ENCODE measurements at places on chromosomes 12 and 14. TPM values are rescaled to one million over a fixed set of nuclear protein-coding genes. Genes with fewer than 3 reads are reported as not detected.

Gene ASCL1
- not detected for total RNA-seq

Gene ART4
- total RNA-seq: 5.7 TPM

Gene ZC2HC1C
- total RNA-seq: 4.5 TPM

Gene CHURC1
- total RNA-seq: 52.5 TPM

Gene UNC79
- total RNA-seq: 0.09 TPM

Gene SCN8A
- 1.1 TPM for total RNA-seq

GRCh38 chr14:89040080-89040459 lies 215.6 kb downstream of the TTC8 start:
- H3K4me3 ChIP-seq: peak overlapping the region; percentile 44
- H3K27ac ChIP-seq: no peak overlapping the region
- no peak for DNase-seq
- H3K4me1 ChIP-seq: peaks cover 17% of the 10 kb centered on the region

GRCh38 chr12:95495433-95495832 lies 21.5 kb downstream of the METAP2 start:
- DNase-seq: no peak
- no peaks in the 10 kb centered on the region for H3K4me1 ChIP-seq
- no peak overlapping the region for H3K27ac ChIP-seq
- H3K27me3 ChIP-seq: no peaks in the 10 kb centered on the region
- peaks cover 83% of the 10 kb centered on the region for H3K36me3 ChIP-seq
- no peak overlapping the region for H3K4me3 ChIP-seq

GRCh38 chr14:38404616-38405015 lies 148.7 kb upstream of the CLEC14A start:
- no peaks in the 10 kb centered on the region for H3K4me1 ChIP-seq
- H3K4me3 ChIP-seq: no peak overlapping the region
- no peaks in the 10 kb centered on the region for H3K36me3 ChIP-seq
- DNase-seq: no peak
- no peaks in the 10 kb centered on the region for H3K27me3 ChIP-seq

DNA sequence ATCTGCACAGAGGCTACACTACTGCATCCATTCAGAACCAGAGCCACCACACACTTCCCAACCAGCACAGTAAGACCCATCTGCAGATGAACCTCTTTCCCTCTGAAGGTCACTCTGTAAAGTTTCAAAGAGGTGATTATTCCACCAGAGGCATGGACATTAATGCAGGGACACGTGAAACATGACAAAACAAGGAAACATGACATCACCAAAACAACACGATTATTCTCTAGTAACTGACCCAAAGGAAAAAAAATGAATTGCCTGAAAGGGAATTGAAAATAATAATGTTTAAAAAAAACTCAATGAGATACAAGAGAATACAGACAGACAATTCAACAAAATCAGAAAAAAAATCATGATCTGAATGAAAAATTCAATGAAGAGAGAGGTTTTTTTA lies 139.1 kb downstream of the RERGL start:
- no peak for DNase-seq
- H3K36me3 ChIP-seq: no peaks in the 10 kb centered on the region
- H3K27me3 ChIP-seq: no peaks in the 10 kb centered on the region
- H3K4me1 ChIP-seq: no peaks in the 10 kb centered on the region
- H3K27ac ChIP-seq: no peak overlapping the region

GRCh38 chr12:108373111-108373510 lies 34.0 kb upstream of the CMKLR1 start:
- DNase-seq: no peak
- no peak overlapping the region for H3K4me3 ChIP-seq
- H3K27ac ChIP-seq: no peak overlapping the region
- no peaks in the 10 kb centered on the region for H3K36me3 ChIP-seq
- no peaks in the 10 kb centered on the region for H3K27me3 ChIP-seq
- peaks cover 10% of the 10 kb centered on the region for H3K4me1 ChIP-seq

- H3K4me3 ChIP-seq: no peak overlapping the region
- DNase-seq: no peak
- H3K36me3 ChIP-seq: no peaks in the 10 kb centered on the region
- no peaks in the 10 kb centered on the region for H3K27me3 ChIP-seq
- H3K4me1 ChIP-seq: peaks cover 52% of the 10 kb centered on the region
- H3K27ac ChIP-seq: no peak overlapping the region
Observed at GRCh38 chr14:68759017-68759560, 33.8 kb downstream of the ZFP36L1 start.

DNA sequence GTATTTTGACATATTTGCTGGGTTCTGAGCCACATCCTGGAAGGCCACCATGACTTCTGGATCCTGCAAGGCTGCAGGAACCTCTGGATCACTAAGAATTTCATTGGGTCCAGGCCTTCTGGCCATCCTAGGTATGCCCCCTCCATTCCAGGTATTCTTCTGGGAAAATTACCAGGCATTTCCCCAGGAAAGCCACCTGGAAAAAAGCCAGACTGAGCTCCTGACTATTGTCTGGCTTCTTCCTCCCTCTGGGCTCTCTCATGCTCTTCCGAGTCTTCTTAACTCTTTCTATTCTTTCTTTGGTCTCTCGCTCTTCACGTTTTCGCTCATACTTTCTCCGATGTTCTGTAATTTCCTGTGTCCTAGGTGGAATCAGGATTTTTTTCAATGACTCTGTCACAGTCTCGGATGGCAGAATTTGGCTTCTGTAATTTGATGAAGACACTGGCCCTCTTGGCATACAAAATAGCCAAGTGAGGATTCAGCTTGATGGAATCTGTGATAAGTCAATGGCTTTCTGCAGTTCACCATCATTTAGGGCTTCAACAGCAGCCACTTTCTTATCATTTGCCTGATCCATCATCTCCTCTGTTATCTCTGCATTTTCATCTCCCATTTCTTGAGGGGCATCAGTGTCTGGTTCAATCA lies 42.6 kb downstream of the ATP23 start:
- no peak overlapping the region for H3K27ac ChIP-seq
- no peaks in the 10 kb centered on the region for H3K27me3 ChIP-seq
- H3K4me1 ChIP-seq: no peaks in the 10 kb centered on the region
- no peaks in the 10 kb centered on the region for H3K36me3 ChIP-seq

GRCh38 chr12:66934302-66935062 lies 255.6 kb upstream of the GRIP1 start:
- no peak for DNase-seq
- no peak overlapping the region for H3K4me3 ChIP-seq
- no peaks in the 10 kb centered on the region for H3K27me3 ChIP-seq
- H3K36me3 ChIP-seq: no peaks in the 10 kb centered on the region
- H3K27ac ChIP-seq: no peak overlapping the region
- no peaks in the 10 kb centered on the region for H3K4me1 ChIP-seq

DNA sequence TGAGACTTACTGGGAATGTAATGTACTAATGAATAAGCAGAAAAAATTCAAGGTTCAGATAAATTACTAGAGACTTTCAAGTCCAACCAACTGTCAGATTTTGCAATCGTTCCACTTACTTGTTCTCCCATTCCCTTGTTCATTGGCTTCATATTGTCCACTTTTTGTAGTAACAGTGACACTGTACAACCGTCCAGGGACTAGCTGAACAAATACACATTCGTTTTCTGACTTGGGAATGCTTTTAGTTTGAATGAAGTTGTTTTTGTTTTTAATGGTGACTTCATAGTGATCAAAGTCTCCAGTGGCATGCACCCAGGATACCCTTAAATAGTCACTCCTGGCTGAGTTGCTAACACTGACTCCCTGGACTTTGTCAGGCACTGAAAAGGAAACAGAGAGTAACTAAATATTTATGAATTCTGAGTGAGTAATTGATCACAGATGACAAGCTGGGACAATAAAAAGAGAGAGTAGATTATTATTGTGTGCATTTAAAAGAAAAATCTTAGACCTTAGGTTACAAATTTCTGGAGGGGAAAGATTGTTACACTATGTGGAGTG lies 65.4 kb downstream of the PTPRB start:
- peaks cover 10% of the 10 kb centered on the region for H3K36me3 ChIP-seq
- no peak overlapping the region for H3K27ac ChIP-seq
- H3K27me3 ChIP-seq: no peaks in the 10 kb centered on the region
- no peak for DNase-seq

- no peak overlapping the region for H3K4me3 ChIP-seq
- no peaks in the 10 kb centered on the region for H3K27me3 ChIP-seq
- no peaks in the 10 kb centered on the region for H3K36me3 ChIP-seq
- H3K27ac ChIP-seq: no peak overlapping the region
- no peaks in the 10 kb centered on the region for H3K4me1 ChIP-seq
Observed at GRCh38 chr12:89777733-89778379, 69.2 kb upstream of the ATP2B1 start.

GRCh38 chr14:104137297-104138097 lies 890 bp upstream of the KIF26A start:
- H3K4me3 ChIP-seq: peak overlapping the region; percentile 55
- no peak overlapping the region for H3K27ac ChIP-seq
- peaks cover 30% of the 10 kb centered on the region for H3K4me1 ChIP-seq
- H3K36me3 ChIP-seq: no peaks in the 10 kb centered on the region

DNA sequence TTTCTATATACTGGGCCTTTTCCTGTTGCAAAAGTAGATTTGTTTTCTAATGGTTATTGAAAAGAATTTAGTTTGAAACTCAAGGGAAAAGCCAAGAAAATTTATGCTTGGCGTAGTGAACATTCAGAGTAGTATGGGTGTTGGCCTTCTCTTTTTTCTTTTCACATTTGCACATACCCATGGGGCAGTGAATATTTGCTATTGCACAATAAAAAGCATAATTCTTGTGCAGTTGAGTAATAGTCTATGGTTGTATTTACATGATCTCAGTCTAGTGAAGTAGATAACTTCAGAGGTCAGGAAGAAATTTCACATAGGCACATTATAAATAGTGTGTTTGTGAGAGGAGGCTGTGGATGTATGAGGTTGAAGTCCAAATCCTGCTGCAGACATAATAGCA lies 158.1 kb downstream of the FLRT2 start:
- no peaks in the 10 kb centered on the region for H3K4me1 ChIP-seq
- no peak for DNase-seq

- H3K27ac ChIP-seq: no peak overlapping the region
- H3K4me3 ChIP-seq: no peak overlapping the region
- DNase-seq: no peak
- no peaks in the 10 kb centered on the region for H3K4me1 ChIP-seq
- no peaks in the 10 kb centered on the region for H3K27me3 ChIP-seq
Observed at GRCh38 chr12:67047634-67048033, 221.5 kb upstream of the CAND1 start.

- no peak overlapping the region for H3K27ac ChIP-seq
- no peak for DNase-seq
- no peaks in the 10 kb centered on the region for H3K27me3 ChIP-seq
- H3K4me3 ChIP-seq: no peak overlapping the region
Observed at GRCh38 chr12:68514807-68515411, 95.8 kb upstream of the RAP1B start.

DNA sequence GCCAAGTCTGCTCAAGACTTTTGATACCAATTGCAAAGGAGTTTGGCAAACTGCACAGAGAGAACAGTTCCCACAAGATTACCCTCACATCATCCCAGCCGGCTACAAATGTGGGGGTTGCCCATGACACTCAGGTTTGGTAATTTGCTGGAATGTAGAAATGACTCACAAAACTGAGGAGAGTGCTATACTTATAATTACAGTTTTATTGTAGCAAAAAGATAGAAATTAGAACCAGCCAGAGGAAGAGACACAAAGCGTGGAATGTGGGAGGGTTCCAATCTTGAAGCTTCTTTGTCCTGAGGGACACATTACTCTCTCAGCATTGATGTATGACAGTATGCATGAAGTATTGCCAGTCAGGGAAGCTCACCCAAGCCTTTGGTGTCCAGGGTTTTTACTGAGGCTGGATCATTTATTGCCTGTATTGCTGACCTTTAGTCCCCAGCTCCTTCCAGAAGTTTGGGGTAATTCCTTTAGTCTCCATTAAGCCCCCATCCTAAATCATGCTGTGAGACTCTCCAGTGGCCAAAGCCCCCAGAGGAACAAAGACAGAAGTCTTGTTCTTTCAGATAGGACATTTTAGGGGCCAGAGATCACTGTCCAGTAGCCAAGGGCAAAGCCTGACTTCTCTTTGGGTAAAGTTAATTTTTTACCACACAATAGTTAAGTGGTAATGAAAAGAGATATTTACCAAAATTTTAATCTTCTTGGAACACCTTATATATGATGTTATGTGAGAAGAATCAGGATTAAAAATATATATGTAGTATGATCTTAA lies 9.9 kb downstream of the TBK1 start:
- H3K27ac ChIP-seq: no peak overlapping the region
- H3K4me1 ChIP-seq: peaks cover 16% of the 10 kb centered on the region
- peaks cover 64% of the 10 kb centered on the region for H3K36me3 ChIP-seq
- no peak for DNase-seq
- H3K4me3 ChIP-seq: no peak overlapping the region

Measured in upper lobe of right lung (tissue), 1 donor.